ENCODE measurements at places on chromosomes 16 and 17. TPM values are rescaled to one million over a fixed set of nuclear protein-coding genes. Genes with fewer than 3 reads are reported as not detected.

DNA sequence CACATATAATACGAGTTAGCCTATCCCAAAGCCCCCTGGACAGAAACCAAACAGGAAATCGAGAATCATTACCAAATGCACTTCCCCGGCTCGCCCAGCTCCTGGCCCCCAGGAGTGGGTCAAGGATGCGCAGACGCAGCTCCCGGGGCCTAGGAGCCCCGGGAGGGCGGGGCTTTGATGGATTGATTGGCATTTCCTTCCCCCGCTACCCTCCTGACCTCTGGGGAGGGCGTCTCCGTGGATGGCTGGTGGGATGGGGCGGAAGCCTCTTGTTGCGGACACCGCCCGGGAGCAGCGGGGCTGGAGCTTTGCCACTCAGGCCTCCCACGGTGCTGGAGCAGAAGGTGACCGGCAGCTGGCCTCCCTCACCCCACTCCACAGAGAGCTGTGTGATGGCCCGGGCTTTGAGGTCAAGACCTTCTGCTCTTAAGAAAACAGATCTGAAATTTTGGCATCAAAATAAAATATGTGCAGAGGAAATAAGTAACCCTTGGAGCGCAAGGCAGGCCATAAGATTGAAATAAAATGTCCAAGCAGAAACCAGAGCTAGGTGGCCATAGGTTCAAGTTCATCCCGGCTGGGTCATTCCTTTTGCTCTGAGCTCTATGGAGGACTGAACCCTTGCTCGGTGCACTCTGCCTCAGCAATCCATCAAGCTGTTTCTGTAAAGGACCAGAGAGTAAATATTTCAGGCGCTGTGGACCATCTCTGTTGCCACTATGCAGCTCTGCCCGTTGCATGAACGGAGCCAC, 262.3 kb downstream of the SOX9 start:
- no peaks in the 10 kb centered on the region for H3K27me3 ChIP-seq
- peaks cover 31% of the 10 kb centered on the region for H3K4me1 ChIP-seq

- H3K27ac ChIP-seq, result no peak overlapping the region
- no peaks in the 10 kb centered on the region for H3K27me3 ChIP-seq
- peaks cover 25% of the 10 kb centered on the region for H3K4me1 ChIP-seq
Measured at GRCh38 chr17:10726196-10726595, 3.6 kb downstream of the TMEM220 start.

DNA sequence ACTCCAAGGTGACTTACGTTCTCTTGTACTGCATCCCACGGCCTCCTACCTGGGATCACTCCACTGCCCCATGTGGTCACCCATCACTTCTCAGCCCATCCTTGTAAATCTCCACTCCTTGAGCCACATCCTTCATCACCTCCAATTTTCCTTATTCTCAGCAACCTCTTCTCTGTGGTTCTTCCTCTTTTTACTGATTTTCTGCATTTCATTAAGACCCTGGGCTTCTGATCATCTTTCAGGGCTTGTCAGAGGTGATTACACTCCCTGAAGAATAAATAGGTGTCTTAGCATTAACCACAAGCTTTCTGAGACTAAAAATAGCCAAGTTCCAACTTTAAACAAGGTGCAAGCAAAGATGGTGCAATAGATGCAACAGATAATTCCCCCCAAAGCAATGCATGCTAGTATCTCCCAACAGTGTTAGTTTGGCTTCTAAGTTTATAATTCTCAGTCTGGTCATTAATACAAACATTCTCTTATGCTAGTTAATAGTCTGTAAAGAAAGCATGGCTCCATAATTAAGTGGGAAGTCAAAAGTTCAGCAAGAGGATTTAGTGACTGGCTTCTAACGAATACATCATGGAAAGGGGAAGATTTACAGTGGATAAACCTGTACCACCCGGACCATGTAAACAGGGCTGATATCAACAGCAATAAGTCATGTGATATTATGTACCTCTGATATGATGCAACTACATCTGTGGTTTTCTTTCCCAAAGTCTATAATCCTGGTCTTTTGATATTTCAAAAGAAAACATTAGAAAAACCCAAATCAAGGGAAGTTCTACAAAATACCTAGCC, 47.4 kb upstream of the FOXJ1 start:
- H3K27me3 ChIP-seq, result peaks cover 15% of the 10 kb centered on the region
- H3K36me3 ChIP-seq, result no peaks in the 10 kb centered on the region
- no peaks in the 10 kb centered on the region for H3K4me1 ChIP-seq
- no peak for DNase-seq

MMP28 gene
- total RNA-seq, result not detected

WFDC1 gene
- 21.2 TPM for total RNA-seq

Data from HFFc6 (cell line).